Spinal cord (tissue), 10 donors: ENCODE measurements at places on chromosomes 7 and 10. TPM values are rescaled to one million over a fixed set of nuclear protein-coding genes. Genes with fewer than 3 reads are reported as not detected.

The RNLS gene
- polyA plus RNA-seq = 6.1 TPM

The ADIRF gene
- 31.5 TPM for polyA plus RNA-seq

The AHCYL2 gene
- polyA plus RNA-seq = 62.0 TPM

The PTPRZ1 gene
- 736 TPM for polyA plus RNA-seq

The KLLN gene
- 1.1 TPM for polyA plus RNA-seq

The KAZALD1 gene
- 4.5 TPM for polyA plus RNA-seq

The GNGT1 gene
- not detected for polyA plus RNA-seq

The MICALL2 gene
- polyA plus RNA-seq = 19.5 TPM

The HMX2 gene
- polyA plus RNA-seq = 0.09 TPM

The DNAH11 gene
- 7.8 TPM for polyA plus RNA-seq

The STEAP4 gene
- 0.22 TPM for polyA plus RNA-seq

The BMPER gene
- polyA plus RNA-seq = 26.4 TPM

The GJC3 gene
- polyA plus RNA-seq = 1.7 TPM

The MAP3K8 gene
- 4.2 TPM for polyA plus RNA-seq

The UNCX gene
- polyA plus RNA-seq = 3.7 TPM

The MOGAT3 gene
- polyA plus RNA-seq = 0.12 TPM

The LRIT1 gene
- not detected for polyA plus RNA-seq

The ZNF22 gene
- polyA plus RNA-seq = 46.9 TPM

The PRKAR2B gene
- 96.0 TPM for polyA plus RNA-seq

The CCDC172 gene
- polyA plus RNA-seq = 0.21 TPM

The CRPPA gene
- 4.6 TPM for polyA plus RNA-seq

The OR2A1 gene
- 0.13 TPM for polyA plus RNA-seq

The HOXA2 gene
- polyA plus RNA-seq = 17.7 TPM

The ANKRD16 gene
- polyA plus RNA-seq = 14.3 TPM

The ADAM22 gene
- 52.8 TPM for polyA plus RNA-seq

The FBXL13 gene
- polyA plus RNA-seq = 2.8 TPM

The NRP1 gene
- polyA plus RNA-seq = 61.8 TPM

The ITIH5 gene
- 32.4 TPM for polyA plus RNA-seq

The CPED1 gene
- polyA plus RNA-seq = 4.7 TPM

The FFAR4 gene
- 0.26 TPM for polyA plus RNA-seq

The SLC4A2 gene
- 69.3 TPM for polyA plus RNA-seq

The C10orf71 gene
- polyA plus RNA-seq = not detected

The MLLT10 gene
- 23.1 TPM for polyA plus RNA-seq

The NPVF gene
- not detected for polyA plus RNA-seq

The AKR1C1 gene
- polyA plus RNA-seq = 60.3 TPM

The TRIM50 gene
- 0.92 TPM for polyA plus RNA-seq

The GRM3 gene
- polyA plus RNA-seq = 27.2 TPM

The SPDYE1 gene
- 0.33 TPM for polyA plus RNA-seq

The CNNM1 gene
- 6.7 TPM for polyA plus RNA-seq

The MRC1 gene
- 2.4 TPM for polyA plus RNA-seq

The FAM3C gene
- polyA plus RNA-seq = 171 TPM

The TAS2R4 gene
- 3.4 TPM for polyA plus RNA-seq

The NPTX2 gene
- 46.6 TPM for polyA plus RNA-seq

The C10orf53 gene
- not detected for polyA plus RNA-seq

The NDUFB8 gene
- polyA plus RNA-seq = 264 TPM

The INMT gene
- 0.35 TPM for polyA plus RNA-seq

The OR2A42 gene
- 0.11 TPM for polyA plus RNA-seq

The YAE1 gene
- 32.5 TPM for polyA plus RNA-seq

The ACTL6B gene
- 83.1 TPM for polyA plus RNA-seq

The CYP2C9 gene
- polyA plus RNA-seq = 0.18 TPM

The PDE6C gene
- polyA plus RNA-seq = 3.5 TPM
